Amniotic epithelial cell (primary cell): ENCODE measurements at places on chromosomes 2 and 18.

DNA sequence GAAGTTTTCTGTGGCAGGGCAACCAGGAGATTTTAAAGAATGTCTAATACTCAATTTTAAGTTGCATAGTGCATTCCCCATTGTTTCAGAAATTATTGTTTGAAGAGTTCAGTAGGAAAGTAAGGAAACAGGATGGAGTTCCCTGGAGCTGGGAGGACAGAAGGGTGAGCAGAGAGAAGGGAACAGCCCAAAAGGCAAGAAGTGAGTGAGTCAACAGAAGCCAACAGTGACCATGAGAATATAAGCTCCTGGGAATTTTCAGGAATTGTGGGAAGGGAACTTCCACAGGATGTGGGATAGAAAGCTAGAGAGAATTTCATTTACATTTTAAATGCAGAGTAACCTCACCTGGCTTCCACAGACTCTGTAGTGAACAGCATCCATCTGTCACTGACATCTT is 268.1 kb upstream of the ATP5MC3 start:
- no peak for DNase-seq

DNA sequence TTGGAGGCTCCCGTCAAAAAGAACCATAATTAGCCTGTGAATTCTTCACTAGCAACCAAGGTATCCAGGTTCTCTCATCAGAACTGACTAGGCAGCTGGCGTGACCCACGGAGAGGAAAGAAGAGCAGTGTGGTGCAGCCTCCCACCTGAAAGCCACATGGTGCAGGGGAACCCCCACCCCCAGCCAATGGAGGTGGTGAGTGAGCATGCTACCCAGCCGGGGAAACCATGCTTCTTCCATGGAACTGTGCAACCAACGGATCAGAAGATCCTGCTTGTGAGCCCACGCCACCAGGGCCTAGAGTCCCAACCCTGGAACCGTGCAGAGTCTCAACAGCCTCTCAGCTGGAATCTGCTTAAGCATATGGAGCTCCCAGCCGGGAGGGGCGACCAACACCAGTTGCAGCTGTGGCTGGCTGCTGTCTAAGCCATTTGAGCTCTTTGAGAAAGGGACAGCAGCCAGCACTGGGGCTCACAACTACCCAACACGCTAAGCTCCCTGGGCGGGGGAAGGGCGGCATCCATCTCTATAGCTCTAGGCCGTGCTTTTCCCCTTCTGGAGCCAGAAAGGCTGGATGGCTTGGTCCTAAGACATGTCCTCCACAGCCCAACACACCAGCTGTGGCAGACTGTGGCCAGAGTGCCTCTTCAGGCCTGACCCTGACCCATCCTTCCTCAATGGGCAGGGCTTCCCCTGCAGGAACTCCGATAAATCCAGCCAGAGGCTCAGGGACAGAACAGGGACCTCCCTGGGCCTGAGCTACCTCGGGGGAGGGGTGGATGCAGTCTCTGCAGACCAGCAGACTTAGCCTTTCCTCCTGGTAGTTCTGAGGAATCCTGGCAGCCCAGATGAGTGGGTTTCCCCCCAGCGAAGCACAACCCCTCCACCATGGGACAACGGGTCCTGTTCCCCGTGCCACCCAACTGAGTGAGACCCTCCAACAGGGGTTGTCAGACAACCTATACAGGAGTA is 151.4 kb upstream of the NXPH2 start:
- no peak for DNase-seq

DNA sequence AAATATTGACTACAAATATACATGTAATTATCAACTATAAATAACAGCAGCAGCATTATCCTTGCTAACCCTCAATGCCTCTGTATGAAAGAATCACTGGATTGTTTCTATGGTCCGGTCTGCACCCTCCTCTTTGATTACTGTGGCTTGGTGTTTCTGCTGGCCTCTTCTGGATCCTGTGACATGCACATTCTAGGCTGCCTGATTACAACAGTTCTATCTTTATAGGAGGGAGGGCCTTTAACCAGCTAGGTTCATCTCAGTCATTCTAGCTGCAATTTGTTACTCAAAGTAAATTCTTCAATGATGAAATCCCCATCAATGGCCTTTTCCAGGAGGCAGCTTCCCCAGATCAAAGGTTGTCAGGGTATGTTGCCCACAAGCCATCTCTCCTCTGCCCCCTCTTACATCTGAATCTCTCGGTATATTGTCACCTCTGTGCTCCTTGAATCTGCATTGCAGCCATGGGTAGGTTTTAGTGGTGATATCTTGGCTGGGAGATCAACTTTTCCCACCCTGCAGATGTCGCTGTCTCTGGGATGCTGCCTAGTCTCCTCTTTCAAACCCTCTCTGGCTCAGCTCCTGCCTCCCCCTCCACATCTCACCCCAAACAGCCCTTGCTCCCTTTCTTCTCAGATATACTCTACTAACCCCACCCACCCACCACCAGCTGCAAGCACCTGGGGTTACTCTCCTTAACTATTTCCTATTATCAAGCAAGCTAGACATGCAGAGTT is 106.2 kb upstream of the BZW1 start:
- DNase-seq = no peak

GRCh38 chr2:236360496-236360895 is 96.3 kb upstream of the ASB18 start:
- peak; percentile 42 for DNase-seq

GRCh38 chr2:235613649-235614048 is 119.8 kb downstream of the AGAP1 start:
- no peak for DNase-seq

DNA sequence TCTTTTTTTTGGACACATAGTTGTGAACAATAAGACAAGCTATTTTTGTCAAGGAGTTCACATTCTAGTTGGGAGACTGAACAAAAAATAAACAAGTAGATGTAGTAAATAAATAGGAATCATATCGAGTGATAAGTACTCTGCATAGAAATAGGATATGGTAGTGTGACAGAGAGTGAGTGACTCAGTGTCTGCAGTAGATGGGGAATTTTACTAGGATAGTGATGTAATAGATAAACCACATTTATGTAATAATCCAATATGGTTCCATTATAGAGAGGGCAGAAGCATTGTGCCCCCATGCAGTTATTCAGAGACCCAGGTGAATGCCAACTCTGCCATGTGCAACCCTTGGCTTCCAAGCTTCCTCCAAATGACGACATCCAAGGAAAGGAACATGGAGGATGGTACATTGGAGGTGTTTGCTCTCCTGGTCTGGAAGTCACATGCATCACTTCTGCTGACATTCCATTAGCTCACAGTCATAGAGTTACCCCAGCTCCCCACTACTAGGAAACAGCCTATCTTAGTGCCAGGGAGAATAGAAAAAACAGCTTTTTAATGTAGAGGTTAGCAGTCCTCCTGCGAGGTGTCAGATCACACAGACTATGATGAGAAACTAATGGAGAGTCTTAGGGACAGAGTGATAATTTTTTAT is 595.4 kb downstream of the NYAP2 start:
- DNase-seq = no peak

GRCh38 chr2:14306268-14306861 is 326.2 kb upstream of the LRATD1 start:
- no peak for DNase-seq
